Sigmoid colon (tissue), 7 donors: ENCODE measurements at places on chromosomes 12 and 14. TPM values are rescaled to one million over a fixed set of nuclear protein-coding genes. Genes with fewer than 3 reads are reported as not detected.

The ANO2 gene
- 1.2 TPM for polyA plus RNA-seq

The WNT1 gene
- polyA plus RNA-seq = not detected

The ACVRL1 gene
- 83.6 TPM for polyA plus RNA-seq

The CD69 gene
- polyA plus RNA-seq = 2.3 TPM

The AVPR1A gene
- 0.23 TPM for polyA plus RNA-seq

The CCDC175 gene
- polyA plus RNA-seq = not detected

DNA sequence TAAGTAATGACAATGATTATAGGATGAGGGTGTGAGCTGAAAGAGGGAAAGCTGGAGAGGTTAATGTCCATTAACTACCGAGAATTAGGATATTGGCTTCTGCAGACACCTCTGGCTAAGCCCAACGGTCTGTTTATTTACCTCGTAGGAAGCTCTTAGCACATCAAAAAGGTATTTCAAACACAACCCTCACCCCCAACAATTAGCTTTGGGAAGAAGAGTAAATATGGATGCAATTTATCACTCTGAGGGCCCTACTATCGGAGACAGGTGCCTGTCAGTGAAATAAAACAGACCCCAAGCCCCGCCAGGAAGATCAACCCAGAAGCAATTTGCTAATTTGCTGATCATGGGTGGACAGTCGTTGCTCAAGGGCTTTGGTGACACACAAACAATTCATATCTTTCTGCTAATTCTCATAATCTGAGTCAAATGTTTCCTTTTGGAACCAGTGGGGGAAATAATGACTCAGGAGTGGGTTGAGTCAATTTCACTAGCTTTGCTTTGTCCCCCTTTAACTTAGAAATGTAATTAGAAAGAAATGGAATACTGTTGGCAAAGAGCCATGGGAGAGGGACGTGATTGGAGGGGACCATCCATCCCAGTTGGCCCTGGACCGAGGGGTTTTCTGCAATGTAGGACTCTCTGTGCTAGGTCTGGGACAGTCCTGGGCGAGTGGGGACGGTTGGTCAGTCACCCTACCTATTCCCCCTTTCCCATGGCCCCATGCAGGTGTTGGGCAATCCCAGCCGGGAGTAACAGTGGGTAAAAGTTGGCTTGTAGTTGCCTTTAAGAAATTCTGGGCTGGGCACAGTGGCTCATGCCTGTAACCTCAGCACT lies 99.1 kb upstream of the MED13L start:
- no peak for DNase-seq

DNA sequence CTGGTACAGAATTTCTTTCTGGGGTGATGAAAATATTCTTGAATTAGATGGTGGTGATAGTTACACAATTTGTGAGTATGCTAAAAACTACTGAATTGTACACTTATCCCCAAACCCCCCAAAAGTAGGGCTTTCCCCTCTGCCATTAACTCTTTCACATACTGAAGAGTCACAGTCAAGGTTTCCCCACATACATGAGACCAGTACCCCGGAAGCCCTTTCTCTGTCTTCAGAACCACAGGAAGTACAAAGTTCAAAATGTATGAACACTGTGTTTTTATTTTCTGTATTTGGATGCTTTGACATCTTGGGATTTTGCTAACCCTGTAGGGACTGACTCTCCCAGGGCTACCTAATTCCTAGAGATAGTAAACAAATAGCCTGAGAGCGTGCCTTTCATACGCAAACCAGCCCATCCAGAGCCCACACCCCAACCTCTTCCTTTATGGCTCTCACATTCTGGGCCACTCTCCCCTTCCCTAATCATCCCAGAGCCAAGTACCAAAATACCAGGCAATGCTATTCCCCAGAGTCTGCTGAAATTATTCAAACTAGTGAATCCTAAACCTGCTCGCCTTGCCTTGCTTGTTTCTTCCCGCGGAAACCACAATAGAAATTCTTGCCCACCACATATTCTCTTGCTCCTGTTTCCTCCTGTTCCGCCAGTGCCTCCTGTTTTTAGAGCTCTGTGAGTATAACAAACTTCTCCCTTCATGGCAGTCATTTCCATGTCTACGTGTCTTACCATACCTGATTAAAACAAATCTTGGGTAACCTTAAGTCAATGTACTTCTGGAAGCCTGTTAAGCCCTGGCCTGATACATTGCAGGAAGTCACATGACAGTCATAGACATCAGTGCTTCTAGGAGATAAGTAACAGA lies 524.8 kb downstream of the FUT8 start:
- DNase-seq = no peak

- no peak for DNase-seq
Observed at GRCh38 chr12:57723630-57723962, 14.9 kb downstream of the AGAP2 start.

GRCh38 chr12:101795013-101795412 lies 35.7 kb downstream of the GNPTAB start:
- DNase-seq = no peak

GRCh38 chr12:89183985-89184435 lies 168.3 kb downstream of the DUSP6 start:
- peak; percentile 88 for DNase-seq

- DNase-seq = no peak
Observed at GRCh38 chr12:51247523-51248206, 9.0 kb downstream of the DAZAP2 start.

GRCh38 chr12:64400041-64400440 lies 4.2 kb upstream of the XPOT start:
- no peak for DNase-seq

DNA sequence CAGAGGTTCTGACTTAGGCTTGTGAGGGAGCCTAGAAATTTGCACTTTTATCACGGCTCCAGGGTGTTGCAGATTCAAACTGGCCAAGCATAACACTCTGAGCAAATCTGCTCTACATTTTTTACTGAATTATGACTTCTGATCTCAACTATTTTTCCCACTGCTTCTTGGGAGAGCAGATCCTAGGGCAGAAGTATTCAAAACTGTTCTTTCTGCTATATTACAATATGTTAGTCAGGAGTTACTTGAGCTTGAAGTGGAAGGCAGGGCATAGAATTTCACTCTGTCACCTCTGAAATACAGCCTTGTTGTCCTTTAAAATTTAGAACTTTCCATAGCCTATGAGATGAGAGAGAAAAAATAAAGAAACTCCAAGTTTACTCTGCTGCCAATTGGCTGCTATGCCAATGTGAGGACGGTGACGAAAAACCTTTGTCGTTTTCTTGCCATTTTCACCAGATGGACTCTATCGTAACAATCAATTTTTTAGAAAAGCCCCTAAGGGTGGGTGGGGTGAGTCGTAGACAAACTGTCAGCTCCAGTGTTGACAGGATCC lies 16.4 kb upstream of the KERA start:
- DNase-seq = no peak
